Foreskin fibroblast (primary cell): ENCODE measurements at places on chromosomes 7 and 10.

DNA sequence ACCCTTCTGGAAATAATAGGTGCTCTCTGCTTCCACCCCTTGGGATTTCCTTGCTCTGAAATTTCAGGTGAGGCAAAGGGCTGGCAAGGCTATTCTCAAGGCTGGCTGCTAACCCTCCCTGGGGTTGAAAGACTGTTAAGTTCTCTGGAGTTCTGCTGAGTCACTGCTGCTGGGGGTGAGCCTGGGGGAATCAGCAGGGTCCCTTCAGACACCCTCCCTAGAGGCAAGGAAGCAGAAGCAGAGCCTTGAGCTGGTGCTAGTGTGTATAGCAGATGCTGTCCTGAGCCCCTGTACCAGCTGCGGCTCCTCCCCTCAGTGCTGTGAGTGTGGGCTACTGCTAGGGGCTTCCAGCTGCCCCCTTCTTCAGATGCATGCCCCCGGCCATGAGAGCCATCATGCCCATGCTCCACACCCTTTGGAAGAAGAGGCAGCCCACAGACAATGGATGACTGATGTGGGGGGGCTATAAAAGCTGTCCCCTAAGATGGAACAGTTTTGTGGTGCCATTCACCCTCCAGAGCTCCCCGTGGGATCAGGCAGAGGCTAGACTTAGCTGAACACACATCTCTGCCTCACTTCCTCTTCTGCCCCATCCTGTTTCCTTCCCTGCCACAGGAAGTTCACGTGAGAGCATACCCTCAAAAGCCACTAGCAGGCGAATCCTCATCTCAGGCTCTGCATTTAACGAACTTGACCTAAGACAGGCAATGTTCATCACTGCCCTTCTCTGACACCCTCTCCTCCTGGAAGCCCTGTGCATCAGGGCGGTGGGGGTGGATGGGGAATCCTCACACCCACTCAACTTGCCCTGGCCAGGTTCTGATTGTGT lies 91.8 kb downstream of the SH3PXD2A start:
- peak; percentile 45 for DNase-seq

- DNase-seq: no peak
These were observed 12.8 kb downstream of the SNX8 start for GRCh38 chr7:2301511-2301863.

- DNase-seq: no peak
These were observed 66.8 kb downstream of the MAD1L1 start for GRCh38 chr7:2165610-2166594.

- DNase-seq: no peak
These were observed 539 bp upstream of the COX19 start for GRCh38 chr7:975702-976473.

- no peak for DNase-seq
These were observed 61.0 kb upstream of the LRRC4 start for GRCh38 chr7:128092221-128092620.

DNA sequence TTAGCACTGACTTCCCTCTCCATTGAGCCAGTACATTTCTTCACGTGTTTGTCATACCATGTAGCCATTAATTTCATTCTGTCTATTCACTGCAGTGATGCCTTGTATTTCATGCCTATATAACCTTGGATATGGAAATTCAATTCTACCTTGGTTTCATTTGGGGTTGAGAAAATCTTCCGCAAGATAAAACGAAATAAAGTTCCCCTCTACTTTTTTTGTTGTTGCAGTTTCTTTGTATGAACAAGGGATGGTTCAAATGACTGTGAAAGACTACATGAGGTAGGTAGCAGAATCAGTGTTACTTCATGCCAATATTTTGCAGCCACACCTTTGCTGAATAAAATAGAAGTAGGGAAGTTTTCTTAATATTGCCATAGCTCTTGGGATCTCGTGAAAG lies 55.6 kb downstream of the ITPRID1 start:
- no peak for DNase-seq

DNA sequence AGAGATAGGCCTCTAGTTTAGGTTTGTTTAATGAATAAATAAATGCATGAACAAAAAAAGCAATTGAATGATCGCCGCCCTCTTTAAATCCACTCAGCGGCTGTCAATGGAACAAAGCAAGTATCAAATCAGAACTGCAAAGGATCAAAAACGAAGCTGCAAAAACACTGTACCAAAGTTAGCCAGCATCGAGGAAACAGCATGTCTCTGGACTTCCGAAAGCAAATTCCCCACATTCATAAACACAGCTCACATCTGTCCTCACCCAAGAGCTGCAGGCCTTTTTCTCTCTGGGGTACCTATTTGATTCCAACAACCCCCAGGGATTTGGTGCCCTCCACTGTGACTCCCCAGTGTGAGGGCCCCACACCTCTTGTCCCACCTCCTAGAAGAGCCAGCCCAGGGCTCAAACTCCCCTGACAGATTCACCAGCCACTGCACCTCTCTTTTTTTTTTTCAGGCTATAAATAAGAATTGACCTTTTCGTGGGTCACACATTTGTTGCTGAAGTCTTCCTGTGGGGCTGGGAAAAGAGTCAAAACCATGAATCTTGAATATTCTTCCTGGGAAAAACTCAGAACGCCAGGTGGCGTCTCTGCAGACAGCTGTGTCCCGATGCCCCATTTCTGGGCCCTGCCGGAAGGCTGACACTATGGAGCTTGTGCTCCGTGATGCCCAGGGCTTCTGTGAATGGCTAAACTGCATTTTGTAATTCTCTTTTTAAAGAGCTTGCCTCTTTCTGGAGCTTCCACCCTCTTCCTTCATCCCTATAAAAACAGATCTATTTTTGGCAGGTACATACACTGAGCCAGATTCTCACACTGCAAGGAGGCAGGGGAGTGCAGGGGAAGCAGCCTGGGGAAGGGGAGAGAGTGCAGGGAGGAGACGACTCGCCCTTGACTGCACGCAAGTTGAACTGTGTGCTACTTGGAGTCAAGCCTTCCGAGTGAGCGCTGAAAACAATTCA lies 51.7 kb downstream of the HSPA12A start:
- DNase-seq: no peak

DNA sequence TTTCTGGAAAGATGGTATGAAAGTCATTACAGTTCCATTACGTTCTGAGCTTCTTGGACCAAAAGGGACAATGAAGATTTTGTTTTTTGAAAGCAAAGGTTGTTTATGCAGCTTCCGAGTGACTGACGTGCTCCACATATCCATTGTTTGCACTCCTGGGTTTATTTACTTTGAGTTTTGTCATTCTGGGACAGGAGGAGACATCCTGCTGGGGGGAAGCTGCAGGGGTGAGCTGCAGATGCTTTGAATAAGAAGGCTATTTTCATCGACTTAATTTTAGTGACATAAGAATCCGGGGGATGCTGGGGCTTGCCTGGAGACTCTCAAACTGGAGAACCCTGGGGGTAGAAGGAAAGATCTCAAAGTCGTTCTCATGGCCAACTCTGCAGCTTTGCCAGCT lies 12.7 kb upstream of the SFMBT2 start:
- DNase-seq: no peak
